ENCODE measurements at places on chromosomes 13 and 19.
A peak's percentile ranks its signal among the peaks of the same experiment; 100 is the strongest.

DNA sequence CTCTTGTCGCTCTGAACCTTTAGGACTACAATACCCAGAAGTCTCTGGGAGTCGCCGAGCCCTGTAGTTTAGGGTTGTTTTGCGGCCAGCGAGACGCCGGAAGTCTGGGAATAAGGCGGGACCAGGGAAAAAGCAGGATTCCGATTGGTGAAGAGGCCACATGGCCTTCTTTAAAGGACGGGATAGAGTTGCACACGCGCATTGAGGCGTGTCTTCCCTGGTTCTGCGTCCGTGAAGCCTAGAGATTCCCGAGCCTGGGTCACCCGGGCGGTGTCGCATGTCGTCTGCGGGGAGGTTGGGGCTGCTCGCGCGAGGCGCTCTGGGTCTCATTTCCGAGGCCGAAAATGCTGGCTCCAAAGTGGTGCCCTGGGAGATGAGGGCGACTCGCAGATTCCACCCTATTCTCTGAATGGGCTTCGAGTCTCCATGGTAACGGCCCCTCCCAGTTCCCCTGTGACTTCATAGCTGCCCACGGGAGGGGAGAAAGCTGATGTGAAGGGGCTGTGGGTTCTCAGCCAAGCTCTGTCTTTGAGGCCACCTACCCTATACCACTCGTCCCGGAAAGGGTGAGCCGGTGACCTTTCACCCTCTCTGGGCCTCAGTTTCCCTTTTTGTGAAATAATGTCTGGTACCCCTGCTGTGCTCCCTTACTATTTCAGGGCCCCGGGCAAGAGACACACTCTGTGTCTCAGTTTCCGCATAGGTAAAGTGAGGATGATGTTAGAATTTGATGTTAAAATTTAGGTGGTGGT, 614 bp upstream of the ZSCAN5A start:
- DNase-seq = peak; percentile 98

- no peak for DNase-seq
Observed at GRCh38 chr13:30862707-30863106, 43.4 kb upstream of the MEDAG start.

GRCh38 chr13:84430446-84430845, 548.2 kb upstream of the SLITRK1 start:
- DNase-seq = no peak

- DNase-seq = peak; percentile 28
Observed at GRCh38 chr13:73462241-73462640, 403.4 kb downstream of the KLF5 start.

- no peak for DNase-seq
Observed at GRCh38 chr19:29013325-29013724, 199.6 kb downstream of the UQCRFS1 start.

GRCh38 chr19:13459351-13459750, 46.9 kb downstream of the CACNA1A start:
- DNase-seq = no peak

DNA sequence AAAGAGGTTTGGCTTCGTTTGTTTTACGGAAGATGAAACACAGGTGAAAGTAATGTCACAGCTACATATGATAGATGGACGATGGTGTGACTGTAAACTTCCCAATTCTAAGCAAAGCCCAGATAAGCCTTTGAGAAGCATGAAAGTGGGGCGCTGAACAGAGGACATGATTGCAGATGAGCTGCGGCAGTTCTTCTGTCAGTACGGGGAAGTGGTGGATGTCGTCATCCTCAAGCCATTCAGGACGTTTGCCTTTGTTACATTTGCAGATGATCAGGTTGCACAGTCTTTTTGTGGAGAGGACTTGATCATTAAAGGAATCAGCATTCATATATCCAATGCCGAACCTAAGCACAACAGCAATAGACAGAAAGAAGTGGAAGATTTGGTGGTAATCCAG, 111.5 kb upstream of the DIAPH3 start:
- DNase-seq = no peak

GRCh38 chr13:30700364-30700763, 35.0 kb upstream of the ALOX5AP start:
- DNase-seq = no peak

DNA sequence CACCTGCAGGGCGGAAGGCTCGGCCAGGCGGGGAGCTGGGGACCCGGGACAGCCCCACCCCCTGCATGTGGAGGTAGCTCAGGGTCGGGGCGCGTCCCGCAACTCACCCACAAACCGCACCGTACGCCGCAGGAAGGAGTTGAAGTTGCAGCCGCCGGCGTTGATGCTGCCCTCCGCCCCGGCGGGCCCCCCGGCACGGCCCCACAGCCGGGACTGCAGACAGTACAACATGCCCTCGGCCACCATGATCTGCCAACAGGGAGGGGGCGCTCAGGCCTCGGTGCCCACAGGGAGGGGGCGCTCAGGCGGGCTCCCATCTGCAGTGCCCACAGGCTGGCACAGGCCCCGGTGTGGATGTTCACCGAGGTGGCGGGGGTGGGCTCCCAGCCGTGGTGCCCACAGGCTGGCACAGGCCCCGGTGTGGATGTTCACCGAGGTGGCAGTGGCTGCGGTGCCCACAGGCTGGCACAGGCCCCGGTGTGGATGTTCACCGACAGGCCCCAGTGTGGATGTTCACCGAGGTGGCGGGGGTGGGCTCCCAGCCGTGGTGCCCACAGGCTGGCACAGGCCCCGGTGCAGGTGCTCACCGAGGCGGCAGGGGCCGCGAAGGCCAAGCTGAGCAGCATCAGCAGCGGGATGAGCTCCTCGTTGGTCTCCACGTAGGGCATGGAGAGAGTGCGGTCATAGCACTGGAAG, 6.5 kb downstream of the PLPPR3 start:
- no peak for DNase-seq

GRCh38 chr19:15144046-15144646, 36.9 kb downstream of the SYDE1 start:
- DNase-seq = peak; percentile 8

DNA sequence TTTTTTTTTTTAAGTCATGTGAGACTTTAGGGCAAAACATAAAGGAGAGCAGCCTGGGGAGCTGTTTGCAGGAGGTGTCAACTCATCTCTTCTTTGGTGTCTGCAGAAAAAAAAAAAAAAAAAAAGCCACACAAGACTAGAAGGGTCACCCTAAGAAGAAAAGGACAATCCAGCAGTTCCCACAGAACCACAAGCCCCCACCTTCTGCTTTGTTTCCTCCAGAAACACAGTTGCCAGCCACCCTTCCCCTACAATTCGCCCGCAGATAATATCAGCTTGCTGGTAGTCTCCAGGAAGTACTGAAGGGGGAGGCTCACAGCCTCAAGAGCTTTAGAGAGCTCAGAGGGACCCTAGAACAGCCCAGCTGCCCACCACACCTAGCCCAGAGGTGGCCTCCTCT, 22.3 kb upstream of the ZBTB7A start:
- no peak for DNase-seq

DNA sequence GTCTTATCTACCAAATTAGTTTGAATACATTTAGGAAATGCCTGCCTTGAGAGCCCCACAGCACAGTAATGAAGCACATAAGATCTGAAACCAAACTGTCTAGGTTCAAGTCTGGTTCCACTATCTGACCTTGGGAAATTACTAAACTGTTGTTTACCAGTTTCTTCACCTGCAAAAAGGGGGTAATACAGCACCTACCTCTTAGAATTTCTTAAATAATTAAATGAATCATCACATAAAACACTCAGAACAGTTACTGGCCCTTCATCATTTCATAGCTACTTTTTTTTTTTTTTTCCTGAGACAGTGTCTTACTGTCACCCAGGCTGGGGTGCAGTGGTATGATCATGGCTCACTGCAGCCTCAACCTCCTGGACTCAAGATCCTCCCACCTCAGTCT, 59.6 kb downstream of the USP12 start:
- DNase-seq = no peak

GRCh38 chr19:57587529-57587928, 3.6 kb downstream of the ZIK1 start:
- peak; percentile 93 for DNase-seq

DNA sequence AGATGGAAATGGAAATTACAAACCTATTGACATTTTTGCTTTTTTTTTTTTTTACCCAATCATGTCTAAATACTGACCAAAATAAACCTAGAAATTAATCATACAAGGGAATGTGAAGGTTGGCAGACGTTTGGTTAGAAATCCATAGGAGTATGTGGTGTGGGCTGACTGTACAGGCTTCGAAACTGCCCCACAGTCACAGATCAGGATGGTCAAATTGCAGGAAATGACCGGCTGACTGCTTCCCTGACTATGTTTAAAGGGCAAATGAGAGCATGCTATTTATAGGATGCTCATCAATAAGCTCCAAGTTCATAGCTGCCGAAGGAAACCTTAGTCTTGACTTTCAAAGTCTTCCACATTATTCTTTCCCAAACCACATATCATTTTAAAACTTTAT, 118.4 kb downstream of the COG6 start:
- peak; percentile 74 for DNase-seq

GRCh38 chr19:55599842-55600661, at the start of gene ZNF524:
Gene ZNF524 (plus strand): TSS chr19:55600288. CDS start chr19:55602113, 1,825 bp downstream.
- peak; percentile 74 for DNase-seq

GRCh38 chr19:38617283-38617763, 430 bp downstream of the MAP4K1 start:
- no peak for DNase-seq

DNA sequence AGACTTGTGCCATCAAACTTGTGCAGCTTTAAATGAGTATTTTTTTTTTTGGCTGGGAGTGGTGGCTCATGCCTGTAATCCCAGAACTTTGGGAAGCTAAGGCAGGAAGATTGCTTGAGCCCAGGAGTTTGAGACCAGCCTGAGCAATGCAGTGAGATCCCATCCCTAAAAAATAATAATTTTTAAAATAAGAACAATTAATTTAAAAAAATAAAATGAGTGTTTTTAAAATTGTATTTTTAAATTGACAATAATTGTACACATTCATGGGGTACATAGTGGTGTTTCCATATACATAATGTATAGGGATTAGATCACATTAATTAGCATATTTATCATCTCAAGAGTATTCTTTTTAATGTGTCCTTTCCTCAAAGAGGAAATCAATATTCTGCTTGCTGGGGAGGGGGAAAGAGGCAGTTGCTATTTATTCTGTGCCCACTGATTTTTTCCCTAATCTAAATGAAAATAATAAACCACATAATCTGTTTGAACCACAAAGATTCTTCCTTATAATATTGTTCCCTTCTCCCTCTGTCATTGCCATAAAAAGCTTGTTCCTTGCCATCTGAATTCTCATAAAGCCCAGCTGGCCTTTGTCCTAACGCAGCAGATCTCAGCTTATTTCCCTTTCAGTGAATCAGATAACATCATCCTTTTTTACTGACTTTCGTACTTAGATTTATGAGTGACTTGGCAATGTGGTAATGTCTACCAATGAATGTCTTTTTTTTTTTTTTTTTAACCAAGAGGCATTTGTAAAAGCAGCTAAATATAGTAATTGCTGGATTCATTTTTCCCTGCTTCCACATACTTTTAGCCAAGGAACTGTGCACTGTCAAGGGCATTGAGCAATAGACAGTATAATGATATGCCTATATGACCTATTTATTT, 81.8 kb upstream of the RUBCNL start:
- peak; percentile 75 for DNase-seq

GRCh38 chr19:49716154-49716553, 25.2 kb downstream of the CPT1C start:
- DNase-seq = no peak

- no peak for DNase-seq
Observed at GRCh38 chr19:14165990-14166830, 29.8 kb upstream of the ASF1B start.

DNA sequence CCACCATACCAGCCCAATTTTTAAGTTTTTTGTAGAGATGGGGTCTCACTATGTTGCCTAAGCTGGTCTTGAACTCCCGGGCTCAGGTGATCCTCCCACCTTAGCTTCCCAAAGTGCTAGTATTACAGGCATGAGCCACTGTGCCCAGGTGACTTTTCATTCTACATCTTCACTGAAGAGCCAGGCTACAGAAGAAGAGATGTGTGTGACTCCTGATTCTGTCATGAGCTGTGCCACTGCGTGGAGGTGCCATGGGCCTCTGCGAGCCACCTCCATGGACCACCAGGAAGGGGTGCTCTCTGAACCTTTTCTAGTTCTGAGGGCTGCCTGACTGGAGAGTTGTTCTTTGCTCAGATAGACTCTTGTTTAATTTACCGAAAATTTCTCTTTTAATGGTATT, 56.6 kb upstream of the RANBP3 start:
- DNase-seq = no peak
